ENCODE measurements at places on chromosomes 16 and 17.

GRCh38 chr17:4858882-4859260 lies 25.7 kb downstream of the MINK1 start:
- DNase-seq, result no peak
- H3K36me3 ChIP-seq, result no peaks in the 10 kb centered on the region
- H3K4me3 ChIP-seq, result no peak overlapping the region
- H3K27me3 ChIP-seq, result no peaks in the 10 kb centered on the region

DNA sequence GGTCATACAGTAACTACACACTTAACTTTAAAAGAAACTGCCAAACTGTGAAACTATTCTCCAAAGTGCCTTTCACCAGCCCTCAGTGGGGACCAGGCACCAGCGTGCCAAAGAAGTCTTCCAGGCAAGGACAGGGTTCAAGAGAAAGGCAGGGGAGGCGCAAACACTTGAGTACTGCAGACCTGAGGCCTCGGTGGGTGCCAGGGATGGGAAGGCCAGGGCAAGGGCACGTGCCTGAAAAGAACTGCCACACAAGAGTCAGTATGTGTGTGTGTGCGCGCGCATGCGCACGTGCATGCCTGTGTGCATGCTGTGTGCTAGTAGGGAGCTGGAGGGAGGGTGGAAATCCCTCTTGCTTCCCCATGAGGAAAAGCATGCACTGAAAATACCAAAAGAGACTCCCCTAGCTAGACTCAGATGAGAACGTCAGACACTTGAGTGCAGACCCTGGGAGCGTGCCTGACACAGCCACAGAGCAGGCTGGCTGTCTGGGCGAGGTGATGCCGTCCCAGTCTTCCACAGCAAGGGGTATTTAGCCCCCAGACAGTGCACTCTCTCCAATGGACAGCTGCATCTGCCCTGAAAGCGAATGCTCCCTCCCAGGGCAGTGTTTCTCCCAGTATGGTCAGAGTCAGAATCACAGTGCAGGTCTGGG lies 40.1 kb upstream of the GSG1L start:
- H3K27ac ChIP-seq, result no peak overlapping the region
- no peak overlapping the region for H3K4me3 ChIP-seq
- DNase-seq, result no peak
- H3K4me1 ChIP-seq, result no peaks in the 10 kb centered on the region
- no peaks in the 10 kb centered on the region for H3K27me3 ChIP-seq

GRCh38 chr17:58269557-58270291 lies 11.0 kb downstream of the MPO start:
- no peak overlapping the region for H3K4me3 ChIP-seq
- DNase-seq, result no peak
- H3K27ac ChIP-seq, result no peak overlapping the region
- H3K36me3 ChIP-seq, result no peaks in the 10 kb centered on the region
- H3K27me3 ChIP-seq, result no peaks in the 10 kb centered on the region

DNA sequence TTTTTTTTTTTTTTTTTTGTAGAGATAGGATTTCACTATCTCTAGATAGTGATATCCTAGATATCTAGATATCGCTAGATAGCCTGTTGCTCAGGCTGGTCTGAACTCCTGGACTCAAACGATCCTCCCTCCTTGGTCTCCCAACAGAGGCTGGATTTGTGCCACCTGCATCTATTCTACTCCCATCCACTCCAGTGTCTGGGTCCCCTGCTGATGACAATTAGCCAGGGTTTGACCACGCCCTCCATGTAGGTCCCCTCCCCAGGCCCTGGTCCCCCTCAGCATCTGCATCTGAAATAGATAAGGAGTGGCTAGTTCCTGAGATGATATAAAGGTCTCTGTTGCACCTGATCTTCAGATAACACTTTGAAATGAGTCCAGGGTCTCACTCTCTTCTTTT lies 2.2 kb downstream of the ZNF688 start:
- H3K27ac ChIP-seq, result no peak overlapping the region
- DNase-seq, result no peak
- no peaks in the 10 kb centered on the region for H3K27me3 ChIP-seq
- no peak overlapping the region for H3K4me3 ChIP-seq
